ENCODE measurements at places on chromosomes 7 and 10. TPM values are rescaled to one million over a fixed set of nuclear protein-coding genes. Genes with fewer than 3 reads are reported as not detected.
A peak's percentile ranks its signal among the peaks of the same experiment; 100 is the strongest.

DNA sequence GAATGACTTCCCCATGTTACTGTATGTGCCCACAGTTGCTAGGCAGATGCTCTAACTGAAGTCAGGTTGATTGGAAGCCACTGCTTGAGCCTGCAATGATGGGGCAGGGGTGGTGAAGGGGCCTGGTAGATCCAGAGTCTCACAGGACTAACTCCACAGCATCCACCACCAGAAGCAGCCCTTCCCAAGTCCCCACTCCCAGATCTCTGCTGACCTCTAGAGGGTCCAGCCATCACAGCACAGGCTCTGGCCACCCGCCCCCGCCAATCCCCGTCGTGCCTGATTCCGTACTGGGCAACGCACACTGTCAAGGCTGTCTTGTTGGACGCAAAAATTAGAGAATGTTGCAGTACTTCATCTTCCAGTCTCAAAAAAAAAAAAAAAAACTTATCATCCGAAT, 136.8 kb upstream of the PDE1C start:
- DNase-seq: no peak

GRCh38 chr7:90660819-90661218, 64.7 kb downstream of the CDK14 start:
- DNase-seq: no peak

GRCh38 chr10:3687510-3688081, 97.4 kb downstream of the KLF6 start:
- no peak for DNase-seq

GRCh38 chr10:7410862-7411670, at the start of gene SFMBT2:
TSS of gene SFMBT2 (minus strand) at chr10:7411034. CDS start at chr10:7381898, 29,136 bp downstream.
- DNase-seq: peak; percentile 64

GRCh38 chr10:80632742-80633141, 95.0 kb downstream of the SH2D4B start:
- no peak for DNase-seq

DNA sequence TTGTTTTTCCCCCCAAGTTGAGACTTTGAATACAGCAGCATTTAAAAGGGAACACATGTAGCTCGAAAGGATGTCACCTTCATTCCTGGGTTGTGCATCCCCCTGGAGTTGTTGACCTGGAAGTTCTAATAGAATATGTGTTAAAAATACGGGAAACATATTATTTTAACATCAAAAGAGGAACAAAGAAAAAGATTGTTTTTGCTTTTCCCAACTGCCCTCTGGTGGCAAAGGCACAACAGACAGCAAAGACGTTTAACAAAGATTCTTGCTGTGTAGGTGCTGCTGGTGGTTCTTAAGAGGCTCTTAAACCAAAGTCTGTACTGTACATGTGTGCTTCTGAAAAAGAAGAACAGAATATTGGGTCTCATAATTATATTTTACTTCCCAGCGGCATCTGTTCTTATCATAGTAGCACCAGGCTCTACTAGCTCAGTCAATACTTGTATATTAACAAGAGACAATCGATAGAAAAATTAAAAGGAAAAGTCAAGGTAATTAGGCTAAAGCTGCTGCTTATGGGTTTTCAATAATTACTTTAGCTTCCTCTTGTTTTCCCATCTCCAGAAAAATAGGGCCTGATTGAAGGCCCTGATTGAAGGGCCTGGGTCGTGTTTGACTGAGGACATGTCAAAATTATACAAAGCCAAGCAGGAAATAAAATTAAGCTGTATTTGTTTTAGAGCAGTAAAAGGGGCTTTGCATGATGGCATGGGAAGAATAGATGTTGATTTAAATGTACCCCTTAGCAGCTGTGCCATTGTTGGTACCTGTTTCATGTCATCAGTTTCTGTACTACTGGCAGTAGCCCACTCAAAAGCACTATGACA, 384.2 kb upstream of the LRGUK start:
- DNase-seq: no peak

- DNase-seq: no peak
Measured at GRCh38 chr7:151599401-151600227, 79.9 kb upstream of the RHEB start.

DNA sequence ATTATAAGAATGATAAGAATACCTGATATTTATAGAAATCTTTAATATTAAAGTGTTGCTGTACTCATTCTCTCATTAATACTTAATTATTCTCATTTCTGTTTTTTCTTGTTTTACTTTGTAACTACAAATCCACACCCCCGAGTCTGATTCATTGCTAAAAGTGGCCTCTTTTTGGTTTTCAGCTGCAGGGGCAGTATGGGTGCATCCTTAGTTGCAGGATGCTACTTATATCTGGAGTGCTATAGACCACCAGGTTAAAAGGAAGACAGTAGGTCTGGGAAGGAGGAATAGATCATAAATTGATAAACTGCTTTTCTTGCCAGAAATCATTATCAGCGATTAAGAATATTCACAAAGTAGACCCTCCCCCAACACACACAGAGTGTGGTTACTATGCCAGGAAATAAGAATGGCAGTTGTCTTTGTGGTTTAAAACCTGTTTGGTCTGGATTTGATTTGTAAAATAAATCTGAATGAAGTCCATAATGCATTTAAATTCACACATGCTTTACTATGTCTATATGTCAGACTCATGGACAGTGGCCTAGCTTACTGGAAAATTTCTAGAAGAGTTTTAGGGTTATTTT, 96.5 kb downstream of the NRF1 start:
- no peak for DNase-seq

- DNase-seq: peak; percentile 99
Measured at GRCh38 chr10:74150990-74151878, at the start of gene ADK. TSS of gene ADK (plus strand) at chr10:74151221. CDS start at chr10:74151279, 58 bp downstream.

DNA sequence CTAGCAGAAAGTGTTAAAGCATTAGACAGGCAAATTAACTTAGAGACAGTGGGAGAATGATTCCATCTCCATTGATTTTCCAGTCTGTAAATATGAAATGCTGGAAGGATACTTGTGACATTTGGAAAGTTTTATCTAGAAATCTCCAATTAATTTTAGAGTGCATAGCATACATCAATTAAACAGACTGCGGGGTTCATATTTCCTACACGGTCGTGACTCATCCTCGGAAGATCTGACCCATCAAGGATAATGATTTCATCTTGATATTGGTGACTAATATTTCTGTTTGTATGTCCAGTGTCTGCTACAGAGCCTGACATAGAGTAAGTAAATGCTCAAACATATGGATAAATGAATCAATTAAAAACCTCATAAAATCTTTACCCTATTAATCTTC, 474.9 kb downstream of the KCNMA1 start:
- no peak for DNase-seq

DNA sequence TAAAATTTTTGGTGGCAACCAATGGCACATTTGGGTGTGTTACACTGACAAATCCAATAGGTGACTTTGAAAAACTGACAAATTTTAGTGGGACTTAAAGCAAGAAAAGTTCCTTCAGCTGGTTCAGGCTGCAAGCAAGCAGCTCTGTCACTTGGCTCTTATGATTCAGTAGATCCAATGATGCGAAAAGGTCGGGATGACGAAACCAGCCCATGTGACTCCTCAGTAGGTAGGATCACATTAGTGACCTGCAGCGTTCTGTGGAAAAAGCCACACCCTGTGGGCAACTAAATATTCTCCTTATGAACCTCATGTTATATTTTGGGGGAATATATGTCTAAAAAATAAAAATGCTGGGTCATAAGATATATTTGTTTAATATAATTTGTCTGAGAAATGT, 13.3 kb upstream of the TSGA13 start:
- no peak for DNase-seq

DNA sequence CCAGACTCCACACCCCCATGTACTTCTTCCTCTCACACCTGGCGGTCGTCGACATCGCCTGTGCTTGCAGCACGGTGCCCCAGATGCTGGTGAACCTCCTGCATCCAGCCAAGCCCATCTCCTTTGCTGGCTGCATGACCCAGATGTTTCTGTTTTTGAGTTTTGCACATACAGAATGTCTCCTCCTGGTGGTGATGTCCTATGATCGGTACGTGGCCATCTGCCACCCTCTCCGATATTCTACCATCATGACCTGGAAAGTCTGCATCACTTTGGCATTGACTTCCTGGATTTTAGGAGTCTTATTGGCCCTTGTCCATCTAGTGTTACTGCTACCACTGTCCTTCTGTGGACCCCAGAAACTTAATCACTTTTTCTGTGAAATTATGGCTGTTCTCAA, 4.8 kb downstream of the OR2A25 start:
- no peak for DNase-seq

GRCh38 chr10:114629824-114630730, 28.0 kb downstream of the ABLIM1 start:
- DNase-seq: no peak

DNA sequence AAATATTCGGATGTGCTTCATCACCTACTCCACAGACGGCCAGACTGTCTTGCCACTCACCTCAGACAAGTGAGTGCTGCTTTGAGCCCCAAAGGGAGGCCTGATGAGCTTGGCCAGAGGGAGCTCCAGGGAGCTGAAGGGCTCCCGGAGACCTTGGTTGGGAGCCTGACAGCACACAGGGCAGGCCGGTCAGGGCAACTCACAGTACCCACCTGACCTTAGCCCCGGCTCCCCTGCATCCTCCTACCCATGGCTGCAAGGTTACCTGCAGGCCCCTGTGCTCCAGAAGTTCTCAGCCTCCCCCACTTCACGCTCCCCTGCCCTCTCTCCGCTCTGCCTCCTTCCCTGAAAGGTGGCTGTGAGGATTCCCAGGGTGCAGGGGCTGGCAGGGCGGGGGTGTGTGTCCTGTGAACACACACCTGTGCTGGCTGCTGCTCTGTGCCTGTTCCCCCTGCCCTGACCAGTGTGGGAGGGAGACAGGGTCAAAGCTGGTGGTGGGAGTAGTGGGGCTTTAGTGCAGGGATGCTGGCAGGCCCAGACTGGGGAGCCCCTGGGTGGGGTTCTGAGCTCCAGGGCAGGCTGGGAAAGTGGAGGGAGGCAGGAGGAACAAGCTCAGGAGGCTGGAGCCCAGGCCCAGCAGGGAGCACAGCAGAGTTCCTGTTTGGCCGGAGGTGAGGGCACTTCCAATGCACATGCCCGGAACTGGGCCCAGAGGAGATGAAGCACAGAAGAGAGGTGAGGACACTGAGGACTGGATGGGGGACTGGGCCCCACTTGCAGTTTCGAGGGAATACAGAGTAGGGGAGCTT, 7.2 kb downstream of the ANTXRL start:
- DNase-seq: no peak

DNA sequence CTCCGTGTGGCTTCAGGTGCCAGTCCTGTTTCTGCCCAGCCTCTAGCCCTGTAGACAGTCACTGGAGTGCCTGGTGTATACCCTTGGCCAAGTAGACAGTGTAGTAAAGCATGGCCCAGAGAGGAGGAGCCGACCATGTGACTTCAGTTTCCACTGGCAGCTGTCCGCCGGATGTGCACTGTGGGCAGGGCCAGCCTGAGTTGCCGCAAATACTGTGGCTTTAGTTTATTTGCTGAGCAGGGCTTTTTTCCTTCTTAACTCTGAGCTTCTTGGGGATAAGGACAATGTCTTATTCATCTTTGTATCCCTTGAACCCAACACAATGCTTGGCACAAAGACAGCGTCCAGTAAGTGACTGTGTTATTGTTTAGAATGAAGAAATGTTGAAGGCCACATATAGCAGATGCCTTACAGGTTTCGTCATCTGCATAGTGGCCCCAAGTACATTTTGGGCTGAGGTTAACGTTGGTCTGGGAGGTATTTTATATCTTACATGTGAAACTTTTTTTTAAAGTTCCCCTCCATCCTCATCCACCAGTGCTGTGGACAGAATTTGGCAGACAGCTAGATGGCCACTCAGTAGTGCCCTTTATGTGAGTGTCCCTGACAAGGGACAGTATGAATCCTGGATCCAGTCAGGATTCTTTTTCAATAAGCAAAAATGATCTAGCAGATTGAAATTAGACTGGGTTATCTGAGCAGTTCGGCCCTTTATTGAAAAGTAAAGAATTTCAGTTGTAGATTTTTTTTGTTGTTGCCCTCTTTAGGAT, 40.6 kb downstream of the CYP17A1 start:
- DNase-seq: peak; percentile 91

DNA sequence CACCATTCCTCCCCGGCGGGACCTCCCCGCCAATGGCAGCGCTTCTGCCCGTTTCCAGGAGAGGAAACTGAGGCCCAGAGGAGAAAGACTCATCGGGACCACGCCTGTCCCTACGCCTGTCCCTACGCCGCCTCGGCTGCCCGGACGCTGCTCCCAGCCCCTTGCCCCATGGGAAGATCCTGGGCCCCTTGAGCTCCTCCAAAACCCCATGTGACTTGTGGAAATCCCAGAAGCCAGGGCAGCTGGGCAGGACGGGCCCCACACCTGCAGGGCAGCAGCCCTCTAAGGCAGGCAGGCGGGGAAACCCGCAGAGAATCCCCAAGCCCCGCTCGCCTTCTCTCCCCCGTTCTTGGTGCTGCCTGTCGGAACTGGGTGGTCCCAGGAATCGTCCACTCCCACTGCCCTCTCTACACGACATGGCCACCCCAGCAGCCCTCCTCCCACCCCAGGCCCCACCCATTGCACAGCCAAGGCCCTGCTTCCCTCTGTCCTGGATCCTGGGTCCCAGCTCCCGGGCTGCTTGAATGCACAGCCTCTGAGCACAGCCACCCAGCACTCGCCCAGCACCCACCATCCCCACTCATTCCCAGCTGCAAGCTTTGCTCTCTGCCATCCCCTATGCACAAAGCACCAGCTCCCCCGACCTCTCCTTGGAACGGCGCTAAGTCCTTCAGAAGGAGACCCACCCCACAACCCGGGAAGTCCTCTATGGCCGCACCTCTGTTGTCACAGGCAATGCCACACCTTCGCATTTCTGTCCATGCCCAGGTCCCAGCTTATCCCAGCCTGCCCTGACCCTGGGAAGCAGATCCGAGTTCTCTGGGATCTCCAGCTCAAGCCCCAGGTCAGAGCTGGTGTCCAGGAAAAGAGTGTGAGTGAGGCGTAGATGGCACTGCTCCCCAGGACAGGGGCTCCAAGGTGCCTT, 50.6 kb downstream of the SLC29A4 start:
- no peak for DNase-seq

DNA sequence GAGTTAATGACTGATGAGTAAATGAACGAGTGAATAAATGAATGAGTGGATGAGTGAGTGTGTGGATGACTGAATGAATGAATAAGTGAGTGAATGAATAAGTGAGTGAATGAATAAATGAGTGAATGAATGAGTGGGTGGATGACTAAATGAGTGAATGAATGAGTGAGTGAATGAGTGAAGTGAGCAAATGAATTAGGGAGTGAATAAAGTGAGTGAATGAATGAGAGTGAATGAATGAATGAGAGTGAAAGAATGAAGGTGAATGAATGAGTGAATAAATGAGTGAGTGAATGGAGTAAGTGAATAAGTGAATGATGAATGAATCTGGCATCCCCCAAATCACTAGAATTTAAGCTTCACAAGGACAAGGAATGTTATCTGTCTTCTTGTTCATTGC, 1253.0 kb downstream of the TYW1 start:
- DNase-seq: no peak

- no peak for DNase-seq
Measured at GRCh38 chr7:56097700-56098099, 4.9 kb upstream of the PHKG1 start.

- DNase-seq: no peak
Measured at GRCh38 chr10:116410351-116410750, 17.3 kb upstream of the PNLIPRP3 start.

- DNase-seq: no peak
Measured at GRCh38 chr10:21069929-21070700, 173.0 kb upstream of the NEBL start.

Gene CHAT
- polyA plus RNA-seq: not detected

Gene TMEM270
- polyA plus RNA-seq: not detected

Gene LHPP
- polyA plus RNA-seq: 5.4 TPM

Gene AGR2
- not detected for polyA plus RNA-seq

Gene SGCE
- 11.5 TPM for polyA plus RNA-seq

Gene CFAP46
- polyA plus RNA-seq: 0.36 TPM

Gene OR6V1
- not detected for polyA plus RNA-seq

Gene CELF2
- polyA plus RNA-seq: 18.3 TPM

Gene CCDC172
- not detected for polyA plus RNA-seq

Gene ELN
- 99.8 TPM for polyA plus RNA-seq

Data from heart right ventricle (tissue), 16 donors.